ENCODE measurements at places on chromosomes 16 and 17.

DNA sequence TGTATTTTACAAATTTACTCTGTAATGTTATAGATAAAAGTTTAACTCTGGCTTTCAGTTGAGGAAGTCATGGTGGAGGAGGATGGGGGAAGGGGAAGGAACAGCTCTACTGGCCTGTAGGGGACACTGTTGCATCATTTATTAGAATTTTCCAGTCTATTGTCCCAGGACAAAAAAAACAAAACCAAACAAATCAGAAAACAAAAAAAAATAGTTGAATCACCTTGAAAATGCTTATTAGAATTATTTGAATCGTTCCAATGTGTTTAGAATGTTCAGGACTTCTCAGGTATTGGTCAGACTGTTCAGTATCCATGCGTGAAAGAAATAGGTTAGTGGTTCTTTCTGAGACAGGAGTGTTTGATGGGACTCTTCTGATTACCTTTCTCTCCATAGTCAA is 242.0 kb downstream of the FTO start:
- no peak for DNase-seq

DNA sequence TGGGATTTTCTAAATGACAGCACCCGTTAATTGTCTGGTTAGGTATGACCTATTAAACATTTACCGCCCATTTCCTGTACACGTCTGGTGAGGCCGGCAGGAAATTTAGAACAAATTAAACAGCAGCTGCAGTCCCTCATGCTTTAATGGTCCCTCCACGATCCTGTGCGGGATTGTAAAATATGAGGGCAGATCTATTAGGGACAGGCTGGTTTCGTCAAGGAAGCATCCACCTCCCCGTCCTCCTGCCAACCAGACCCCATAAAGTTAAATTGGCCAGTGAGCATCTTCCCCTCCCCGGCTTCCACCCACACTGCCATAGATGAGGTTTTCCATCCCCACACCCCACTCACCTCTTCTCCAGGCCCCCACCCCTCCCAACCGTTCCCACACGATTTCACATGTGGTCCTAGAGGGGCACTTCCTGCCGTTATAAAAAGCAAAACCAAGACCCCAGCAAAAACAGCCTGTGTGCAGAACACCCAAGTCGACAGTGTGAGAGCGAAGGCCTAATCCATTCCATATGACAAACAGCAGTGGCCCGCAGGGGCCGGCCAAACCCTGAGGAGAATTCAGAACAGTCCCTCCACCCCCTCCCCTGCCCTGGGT is 331.9 kb downstream of the FOXL1 start:
- DNase-seq, result no peak

DNA sequence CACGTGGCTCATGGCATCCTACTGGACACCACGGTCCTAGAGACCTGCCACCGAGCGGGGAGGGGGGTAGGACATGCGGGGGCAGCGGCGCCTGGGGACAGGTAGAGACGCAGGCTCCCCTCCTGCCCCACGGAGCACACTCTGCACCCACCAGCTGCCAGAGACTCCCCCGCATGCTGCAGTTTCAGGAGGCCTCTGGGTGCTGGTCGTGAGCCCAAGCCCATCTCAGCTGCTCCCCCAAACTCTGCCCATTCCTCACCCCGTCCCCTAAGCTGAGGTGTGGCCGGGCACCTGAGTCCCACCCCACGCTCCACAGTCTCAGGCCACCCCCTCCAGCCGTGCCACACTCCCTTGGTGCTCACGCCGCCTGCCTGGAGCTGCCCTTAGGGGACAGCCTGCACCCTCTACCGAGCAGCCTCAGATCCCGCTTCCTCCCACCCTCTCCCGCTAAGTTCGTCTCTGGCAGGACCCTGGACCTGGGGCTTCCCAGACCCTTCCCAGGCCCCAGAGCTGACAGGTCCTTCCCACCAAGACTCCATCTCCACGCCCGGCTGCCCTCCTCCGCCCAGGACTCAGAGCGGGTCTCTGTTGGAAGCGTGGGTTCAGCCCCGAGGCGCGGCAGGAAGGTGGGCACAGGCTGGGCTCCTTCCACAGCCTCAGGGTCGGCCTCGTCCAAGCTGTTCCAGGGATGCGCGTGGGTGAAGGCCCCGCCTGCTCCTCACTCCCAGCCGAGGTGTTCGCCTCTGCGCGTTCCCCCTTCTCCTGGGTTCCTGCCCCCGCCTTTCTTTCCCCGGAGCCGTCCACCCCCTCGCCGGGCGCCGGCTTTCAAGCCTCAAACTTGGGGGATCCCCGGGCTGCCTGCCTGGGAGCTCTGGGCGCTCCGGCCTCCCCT is 1.3 kb downstream of the RAB40B start:
- DNase-seq, result no peak

GRCh38 chr16:51544851-51545467 is 393.9 kb upstream of the SALL1 start:
- no peak for DNase-seq

DNA sequence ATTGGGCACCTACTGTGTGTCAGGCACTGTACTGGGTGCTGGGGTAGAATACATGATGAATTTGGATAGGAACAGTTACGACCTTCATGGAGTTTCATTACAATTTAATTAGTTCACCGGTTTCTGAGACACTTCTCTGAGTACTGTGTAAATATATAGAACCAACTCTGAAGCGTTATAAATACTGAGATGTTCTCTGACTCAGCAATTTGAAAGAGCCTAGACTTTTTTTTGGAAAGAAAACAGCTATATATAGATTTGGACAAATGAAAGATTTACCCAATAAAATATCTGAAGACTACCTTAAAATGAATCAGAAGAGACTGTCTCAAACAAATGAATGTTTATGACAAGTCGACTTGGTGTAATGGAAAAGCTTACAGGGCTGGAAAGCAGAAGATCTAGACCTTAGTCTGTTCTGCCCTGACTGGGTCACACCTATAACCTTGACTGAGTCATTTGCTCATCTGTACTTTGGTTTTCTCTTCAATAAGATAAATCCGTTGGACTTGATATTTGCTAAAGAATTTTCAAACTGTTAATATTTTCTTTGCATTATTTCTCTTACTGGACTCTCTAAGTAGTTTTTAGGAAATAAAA is 4.6 kb upstream of the GAN start:
- no peak for DNase-seq

DNA sequence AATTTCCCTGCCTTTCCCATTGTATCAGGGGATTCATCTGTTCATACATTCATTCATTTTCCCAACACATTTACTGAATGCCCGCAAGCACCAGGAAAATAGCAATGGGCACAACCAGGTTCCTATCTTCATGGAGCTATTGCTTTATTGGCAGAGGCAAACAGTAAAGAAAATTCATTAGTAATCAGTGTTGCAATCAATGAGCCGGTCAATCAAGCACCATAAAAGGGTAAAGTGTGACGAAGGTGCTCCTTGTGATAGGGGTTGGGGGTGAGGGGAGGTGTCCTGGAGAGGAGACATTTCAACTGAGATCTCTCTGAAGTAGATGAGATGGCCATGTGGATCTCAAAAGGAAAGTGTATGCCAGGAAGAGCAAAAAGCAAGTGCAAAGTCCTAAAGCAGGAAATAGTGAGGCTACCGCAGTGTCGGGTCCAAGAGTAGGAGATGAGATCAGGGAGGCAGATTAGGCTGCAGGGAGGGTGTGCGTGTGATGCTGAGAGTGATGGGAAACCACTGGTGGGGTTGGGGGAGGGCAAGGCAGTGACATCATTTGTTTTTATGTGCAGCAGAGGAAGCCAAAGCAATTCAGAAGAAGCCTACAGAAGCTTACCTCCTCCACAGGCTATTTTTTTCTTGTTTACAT is 28.4 kb downstream of the CDH13 start:
- DNase-seq, result peak; percentile 77

DNA sequence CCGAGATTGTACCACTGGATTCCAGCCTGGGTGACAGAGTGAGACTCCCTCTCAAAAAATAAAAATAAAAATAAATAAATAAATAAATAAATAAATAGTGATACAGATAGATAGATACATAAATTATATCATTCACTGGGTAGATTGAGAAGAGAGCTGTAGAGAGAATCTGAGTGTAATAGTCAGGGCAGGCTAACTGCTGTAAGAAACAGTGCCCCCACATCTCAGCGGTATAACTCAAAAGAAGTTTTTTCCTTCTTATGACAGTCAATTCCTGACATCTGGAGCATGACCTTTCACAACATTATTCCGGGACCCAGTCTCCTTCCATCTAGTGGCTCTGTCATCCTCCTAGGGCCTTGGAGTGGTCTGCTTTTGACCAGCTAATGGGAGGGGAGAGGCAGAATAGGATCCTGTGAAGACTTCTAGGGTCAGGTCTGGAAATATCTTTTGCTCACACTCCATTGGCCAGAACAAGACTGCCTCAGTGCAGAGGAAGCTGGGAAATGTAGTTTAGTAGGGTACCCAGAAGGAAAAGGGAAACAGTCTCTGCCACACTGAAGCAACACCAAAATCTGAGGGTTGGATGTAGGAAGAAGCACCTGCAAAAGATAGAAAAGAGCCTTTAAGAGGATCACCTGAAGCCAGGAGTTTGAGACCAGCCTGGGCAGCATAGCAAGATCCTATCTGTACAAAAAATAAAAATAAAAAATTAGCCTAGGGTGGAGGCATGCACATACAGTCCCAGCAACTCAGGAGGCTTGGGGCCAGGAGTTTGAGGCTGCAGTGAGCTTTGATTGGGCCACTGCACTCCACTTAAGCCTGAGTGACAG is 3.0 kb upstream of the QPRT start:
- DNase-seq, result no peak

DNA sequence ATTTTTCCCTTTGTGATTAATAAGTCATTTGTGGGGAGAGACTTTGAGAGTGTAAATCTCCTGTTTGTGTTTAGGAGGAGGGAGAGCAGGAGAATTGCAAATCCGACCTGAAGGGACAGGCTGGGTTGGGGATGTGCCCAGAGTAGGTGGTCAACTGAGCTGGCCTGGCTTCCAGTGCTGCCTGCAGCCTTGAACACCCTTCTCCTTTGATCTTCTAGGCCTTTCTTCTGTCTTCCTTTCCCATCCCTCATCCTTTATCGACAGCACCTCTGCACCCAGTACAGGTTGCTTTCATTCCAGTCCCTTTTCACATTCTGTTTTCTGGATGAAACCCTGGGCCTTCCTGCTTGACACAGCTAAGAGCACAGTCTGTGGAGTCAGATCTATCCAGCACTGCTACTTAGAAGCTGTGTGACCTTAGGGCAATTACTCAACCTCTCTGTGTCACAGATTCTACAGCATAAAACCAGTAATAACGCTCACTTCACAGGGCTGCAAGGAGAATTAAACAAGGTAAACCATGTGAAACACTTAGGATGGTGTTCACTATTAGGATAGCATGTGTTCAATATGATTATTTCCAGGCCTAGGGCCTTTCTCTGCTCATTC is 1.0 kb upstream of the CSNK2A2 start:
- DNase-seq, result no peak

DNA sequence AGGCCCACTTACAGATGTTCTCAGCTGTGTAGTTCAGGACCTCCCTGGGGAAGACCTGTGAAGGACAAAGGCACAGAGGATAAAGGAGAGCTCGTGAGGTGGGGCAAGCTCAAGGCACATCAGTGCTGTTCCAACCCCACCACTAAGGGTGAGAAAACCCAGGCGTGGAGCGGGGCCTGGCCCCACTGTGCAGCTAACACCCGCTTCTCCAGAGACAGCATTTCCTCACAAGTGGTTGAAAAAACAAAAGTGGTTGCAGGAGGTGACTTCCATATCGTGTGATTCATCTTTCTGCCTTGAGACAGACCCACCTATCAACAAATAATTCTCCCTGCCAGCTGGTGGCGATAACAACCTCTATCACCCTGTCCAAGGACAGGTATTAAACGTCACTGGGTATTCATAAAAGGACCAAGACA is 30.0 kb downstream of the SNN start:
- DNase-seq, result no peak

GRCh38 chr17:10842658-10843057 is 4.8 kb upstream of the PIRT start:
- no peak for DNase-seq

GRCh38 chr17:79950306-79950705 is 85.4 kb downstream of the TBC1D16 start:
- DNase-seq, result no peak

DNA sequence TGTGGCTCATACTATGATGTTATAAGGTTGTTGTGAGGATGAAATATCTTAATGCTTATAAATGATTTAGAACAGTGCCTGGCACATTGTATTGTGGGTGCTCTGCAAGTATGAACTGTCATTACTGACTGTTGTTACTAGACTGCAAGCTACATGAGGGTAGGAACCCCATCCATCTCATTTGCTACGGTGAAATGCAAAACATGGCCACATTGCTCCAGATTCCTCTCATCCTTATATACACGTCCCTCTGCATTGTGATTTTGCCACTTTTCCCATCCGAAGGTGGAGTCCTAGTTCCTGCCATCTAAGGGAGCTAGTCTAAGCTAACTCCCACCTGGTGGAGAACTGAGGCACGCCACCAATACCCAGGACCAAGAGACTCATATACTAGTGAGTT is 29.8 kb downstream of the HSBP1 start:
- DNase-seq, result no peak

GRCh38 chr17:31318298-31318801 is 3.1 kb downstream of the EVI2A start:
- peak; percentile 67 for DNase-seq

DNA sequence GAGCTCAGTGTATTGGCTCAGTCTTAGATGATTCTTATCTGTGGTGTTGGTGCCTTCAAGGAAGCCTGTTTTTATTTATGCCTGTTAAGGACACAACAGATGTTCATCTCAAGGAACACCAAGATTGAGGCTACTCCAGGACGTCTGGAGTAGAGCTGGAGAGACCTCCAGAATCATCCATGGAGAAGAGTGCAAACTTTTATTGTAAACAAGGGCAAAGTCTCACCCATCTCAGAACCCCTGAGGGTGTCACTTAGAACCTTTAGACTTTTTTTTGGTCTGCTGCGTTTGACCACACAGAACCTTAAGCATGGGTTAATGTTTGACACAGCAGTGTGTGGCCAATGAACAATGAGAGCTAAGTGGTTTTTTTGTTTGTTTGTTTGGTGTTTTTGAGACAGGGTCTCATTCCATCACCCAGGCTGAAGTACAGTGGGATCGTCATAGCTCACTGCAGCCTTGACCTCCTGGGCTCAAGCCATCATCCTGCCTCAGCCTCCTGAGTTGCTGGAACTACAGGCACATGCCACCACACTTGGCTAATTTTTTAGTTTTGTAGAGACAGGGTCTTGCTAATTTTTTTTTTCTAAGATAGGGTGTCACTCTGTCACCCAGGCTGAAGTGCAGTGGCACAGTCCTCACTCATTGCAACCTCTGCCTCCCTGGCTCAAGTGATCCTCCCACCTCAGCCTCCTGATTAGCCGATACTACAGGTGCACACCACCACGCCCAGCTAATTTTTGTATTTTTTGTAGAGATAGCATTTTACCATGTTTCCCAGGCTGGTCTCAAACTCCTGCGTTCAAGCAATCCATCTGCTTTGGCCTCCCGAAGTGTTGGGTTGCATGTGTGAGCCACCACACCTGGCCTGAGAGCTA is 16.3 kb downstream of the SLC47A1 start:
- no peak for DNase-seq

GRCh38 chr17:7383742-7384488 is 3.0 kb downstream of the TNK1 start:
- peak; percentile 89 for DNase-seq

Measured in activated CD8-positive, alpha-beta memory T cell treated with anti-CD3 and anti-CD28 coated beads, Interleukin-2, amount 50 U/mL, for 48 hours (primary cell).